ENCODE measurements at places on chromosomes 12 and 14. TPM values are rescaled to one million over a fixed set of nuclear protein-coding genes. Genes with fewer than 3 reads are reported as not detected.

GRIN2B gene
- total RNA-seq: 4.8 TPM

SERPINA1 gene
- 0.92 TPM for total RNA-seq

PIGH gene
- total RNA-seq: 20.3 TPM

FOS gene
- total RNA-seq: 6.3 TPM

CLEC7A gene
- total RNA-seq: not detected

KRT83 gene
- 4.1 TPM for total RNA-seq

SMCO3 gene
- not detected for total RNA-seq

GLIPR1 gene
- total RNA-seq: 37.0 TPM

GPRC5A gene
- total RNA-seq: 314 TPM

BMAL2 gene
- total RNA-seq: 22.6 TPM

TOMM20L gene
- total RNA-seq: not detected

KRT72 gene
- not detected for total RNA-seq

OR4K1 gene
- not detected for total RNA-seq

BLOC1S1 gene
- total RNA-seq: 132 TPM

GPR84 gene
- total RNA-seq: not detected

LTB4R gene
- 8.6 TPM for total RNA-seq

LIMA1 gene
- 10.0 TPM for total RNA-seq

CLEC4C gene
- total RNA-seq: not detected

ENDOU gene
- not detected for total RNA-seq

ACTN1 gene
- total RNA-seq: 196 TPM

MMP17 gene
- total RNA-seq: 13.3 TPM

FBRSL1 gene
- total RNA-seq: 68.8 TPM
